Stimulated activated CD4-positive, alpha-beta T cell treated with anti-CD3 and anti-CD28 coated beads, Interleukin-12 subunit alpha, Interleukin-12 subunit beta, amount 100 ng/mL, for 24 hours (primary cell): ENCODE measurements at places on chromosomes 2 and 18.

GRCh38 chr2:222669353-222669752 lies 2.1 kb upstream of the MOGAT1 start:
- no peak for DNase-seq

GRCh38 chr2:54572262-54572635 lies 116.1 kb downstream of the SPTBN1 start:
- no peak for DNase-seq

DNA sequence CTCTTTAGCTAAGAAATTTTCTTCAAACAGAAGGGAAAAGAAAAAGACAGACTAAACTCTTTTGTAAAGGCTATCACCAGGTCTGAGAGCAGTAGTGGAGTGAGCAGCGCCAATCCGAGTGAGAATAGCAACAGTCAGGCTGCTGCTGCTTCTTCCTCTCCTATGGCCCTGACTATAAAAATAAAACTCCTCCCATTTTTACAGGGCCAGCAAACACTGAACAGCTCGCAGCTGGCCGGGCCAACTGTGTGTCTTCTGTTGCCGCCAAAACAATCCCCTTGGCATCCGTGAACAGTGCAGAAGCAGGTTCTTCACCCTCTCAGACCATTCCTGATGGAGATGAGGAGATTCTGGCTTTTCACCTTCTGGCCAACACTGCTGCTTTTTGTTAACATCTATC lies 124.5 kb downstream of the CNTNAP5 start:
- no peak for DNase-seq

- DNase-seq = no peak
Observed at GRCh38 chr18:34709750-34710441, at the start of gene DTNA. Gene DTNA (plus strand): TSS chr18:34710298. CDS start chr18:34755977, 45,679 bp downstream.

DNA sequence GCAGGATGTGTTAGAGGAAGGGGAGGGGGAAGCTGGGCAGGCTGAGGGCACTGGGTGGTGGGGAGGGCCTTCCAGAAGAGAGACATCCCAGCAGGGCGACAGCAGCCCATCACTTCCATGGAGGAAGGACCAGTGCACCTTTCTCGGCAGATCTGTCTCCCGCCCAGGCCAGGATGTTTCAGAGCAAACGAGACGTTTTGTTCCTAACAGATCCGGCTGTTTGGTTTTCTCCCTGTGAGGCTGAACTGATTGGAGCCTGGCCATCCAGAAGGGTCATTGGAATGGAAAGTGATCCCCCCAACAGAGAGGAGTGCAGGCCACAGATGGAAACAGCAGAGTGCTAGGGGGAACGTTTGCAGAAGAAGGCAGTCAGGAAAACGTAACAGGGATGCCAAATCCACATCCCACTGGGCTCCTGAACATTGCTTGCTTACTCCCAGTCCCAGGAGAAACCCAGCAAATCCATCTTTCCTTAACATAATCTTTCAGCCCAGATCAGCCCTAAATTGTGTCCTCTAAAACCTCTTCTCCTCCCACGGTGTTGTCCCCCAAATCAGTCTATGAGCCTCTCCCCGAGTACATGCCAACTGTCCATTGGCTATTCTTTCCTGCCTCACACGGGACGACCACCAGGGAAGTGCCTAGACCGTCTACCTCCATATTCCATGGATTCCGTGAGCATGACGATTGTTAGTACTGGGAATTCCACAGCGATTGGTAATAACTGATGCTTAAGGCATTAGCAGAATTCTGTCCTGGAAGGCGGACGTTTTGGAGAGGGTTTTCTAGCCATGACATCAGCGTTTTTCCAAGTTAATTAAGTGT lies 126.8 kb downstream of the SEPTIN10 start:
- no peak for DNase-seq

DNA sequence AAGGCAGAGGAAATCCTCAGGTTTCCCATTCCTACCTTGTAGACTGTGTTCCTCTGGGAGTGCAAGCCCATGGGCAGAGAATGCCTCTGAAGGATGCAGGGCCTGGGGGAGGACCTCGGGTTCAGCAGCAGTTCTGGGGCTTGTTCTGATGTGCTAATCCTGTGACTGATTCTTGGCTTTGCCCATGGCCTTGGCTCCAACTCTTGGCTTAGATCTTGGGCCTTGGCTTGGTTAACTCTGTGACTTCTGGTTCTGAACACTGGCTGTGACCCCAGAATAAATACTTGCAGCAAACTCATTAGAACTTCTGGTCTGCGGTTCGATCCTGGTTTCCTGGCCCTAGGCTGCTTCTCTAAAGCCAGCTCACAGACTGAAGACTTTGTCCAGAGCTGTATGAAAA lies 366.9 kb upstream of the ZEB2 start:
- DNase-seq = no peak

- DNase-seq = no peak
Observed at GRCh38 chr2:71156573-71156972, 26.1 kb downstream of the MPHOSPH10 start.

- peak; percentile 32 for DNase-seq
Observed at GRCh38 chr18:49728542-49728941, 84.8 kb downstream of the ACAA2 start.

GRCh38 chr2:207330912-207331311 lies 165.2 kb upstream of the KLF7 start:
- DNase-seq = peak; percentile 28

- no peak for DNase-seq
Observed at GRCh38 chr18:13136904-13137669, 81.5 kb upstream of the LDLRAD4 start.

DNA sequence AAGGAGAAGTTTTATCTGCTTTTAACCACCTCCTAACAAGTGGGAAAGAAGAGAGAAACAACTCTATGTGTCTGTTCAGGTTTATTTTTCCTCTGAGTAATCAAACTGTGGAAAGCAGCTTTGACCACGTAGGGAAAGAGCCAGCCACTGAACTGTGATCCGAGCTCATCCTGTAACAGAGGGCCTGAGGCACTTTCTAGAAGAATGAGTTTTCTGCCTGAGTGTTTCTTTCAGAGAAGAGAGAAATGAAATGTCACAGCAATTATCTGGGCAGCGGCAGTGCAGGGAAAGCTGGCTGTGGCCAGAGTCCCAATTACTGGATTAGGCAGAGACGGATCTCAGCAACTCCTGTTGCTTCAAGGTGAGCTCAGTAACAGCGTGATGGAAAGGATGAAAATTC lies 151.9 kb downstream of the CD226 start:
- DNase-seq = no peak

- no peak for DNase-seq
Observed at GRCh38 chr2:127984551-127984950, 43.3 kb downstream of the SAP130 start.

DNA sequence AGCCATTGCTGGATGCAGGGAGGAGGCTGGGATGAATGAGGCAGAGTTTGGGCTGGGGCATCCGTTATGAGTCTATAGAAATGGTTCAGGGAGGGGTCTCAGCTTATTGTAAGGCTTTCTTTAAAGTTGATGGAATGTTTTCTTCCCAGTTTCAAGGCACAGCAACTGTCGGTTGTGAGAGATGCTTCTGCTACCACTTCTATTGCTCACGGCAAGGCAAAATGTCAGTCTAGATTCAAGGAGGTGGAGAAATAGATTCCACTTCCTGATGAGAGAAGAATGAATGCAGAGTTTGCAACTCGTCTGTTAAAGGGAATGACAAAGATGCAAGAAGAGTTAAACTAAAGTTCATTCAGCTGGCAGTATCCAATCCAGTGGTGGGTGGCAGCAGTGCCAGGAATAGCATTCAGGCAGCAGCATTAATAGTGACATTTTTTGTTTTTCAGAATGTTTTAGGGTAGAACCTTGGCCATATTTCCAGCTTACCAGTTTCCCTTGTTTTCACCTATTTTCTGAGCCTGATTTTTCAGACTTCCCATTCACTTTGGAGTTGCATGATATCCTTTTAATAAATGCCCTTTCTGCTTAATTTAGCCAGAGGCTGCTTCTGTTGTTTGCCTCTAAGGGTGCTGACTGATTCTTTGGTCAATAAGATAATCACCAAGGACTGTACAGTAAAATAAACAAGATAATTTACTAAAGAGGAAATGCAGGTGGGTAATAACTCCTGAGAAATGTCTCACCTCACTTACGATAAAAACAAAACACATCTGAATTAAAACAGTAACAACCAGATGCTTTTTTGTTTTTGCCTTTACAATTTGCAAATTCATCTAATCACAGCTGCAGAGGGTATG lies 138.4 kb downstream of the RPIA start:
- no peak for DNase-seq

GRCh38 chr2:101087638-101088037 lies 63.5 kb downstream of the TBC1D8 start:
- DNase-seq = no peak

GRCh38 chr18:79399275-79400081 lies 3.7 kb downstream of the NFATC1 start:
- DNase-seq = peak; percentile 19

- DNase-seq = no peak
Observed at GRCh38 chr2:161745866-161746614, 121.8 kb downstream of the SLC4A10 start.

DNA sequence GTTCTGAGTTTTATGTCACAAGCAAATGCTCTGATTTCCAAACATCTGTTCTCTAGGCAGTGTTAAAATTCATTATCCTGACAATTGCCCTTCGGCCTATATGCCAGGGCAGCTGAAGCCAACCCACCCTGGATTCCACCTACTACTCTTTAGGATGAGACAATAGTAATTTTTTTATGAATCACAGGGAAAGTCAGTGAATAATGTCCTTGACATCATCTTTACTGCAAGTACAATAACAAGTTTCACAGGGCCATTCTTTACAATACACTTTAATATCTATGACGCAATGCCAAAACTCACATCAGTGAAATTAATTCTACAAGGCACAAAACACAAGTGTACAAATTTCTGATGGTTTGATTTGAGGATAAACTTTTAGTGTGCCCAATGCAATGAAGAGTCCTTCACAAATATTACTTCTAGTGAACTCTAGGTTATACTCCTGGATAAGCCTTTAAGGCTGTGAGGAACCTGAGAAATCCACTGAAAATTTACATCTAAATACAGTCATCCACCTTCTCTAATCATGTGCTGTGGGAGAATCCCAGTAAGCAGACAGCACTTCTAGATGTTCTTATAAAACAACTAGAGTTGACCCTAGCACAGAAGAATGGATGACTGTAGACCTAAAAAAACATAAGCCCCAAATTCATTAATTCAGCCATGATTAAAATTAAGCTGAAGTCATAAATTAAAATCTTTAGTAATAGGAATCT lies 77.3 kb upstream of the CTLA4 start:
- no peak for DNase-seq

- no peak for DNase-seq
Observed at GRCh38 chr2:134393075-134393461, 139.2 kb downstream of the MGAT5 start.

GRCh38 chr2:236667526-236667925 lies 97.9 kb downstream of the ACKR3 start:
- no peak for DNase-seq

DNA sequence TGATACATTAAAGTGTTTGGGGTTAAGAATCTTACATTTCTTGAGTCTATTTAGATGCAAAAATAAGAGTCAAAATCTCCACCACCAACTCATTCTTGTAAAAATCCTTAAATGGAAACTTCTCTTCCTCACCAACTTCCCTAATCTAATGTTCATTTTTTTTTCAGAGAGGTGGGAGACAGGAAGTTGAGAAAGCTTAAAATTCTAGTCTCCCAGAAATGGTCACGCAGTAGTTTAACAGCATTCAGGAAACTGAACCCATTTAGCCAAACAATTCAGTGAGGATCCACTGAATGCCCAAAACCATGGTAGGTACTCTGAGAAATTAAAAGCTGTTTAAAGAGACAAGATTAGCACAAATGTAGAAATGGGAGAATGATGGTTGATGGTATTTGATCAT lies 69.0 kb downstream of the TXNL1 start:
- DNase-seq = no peak

DNA sequence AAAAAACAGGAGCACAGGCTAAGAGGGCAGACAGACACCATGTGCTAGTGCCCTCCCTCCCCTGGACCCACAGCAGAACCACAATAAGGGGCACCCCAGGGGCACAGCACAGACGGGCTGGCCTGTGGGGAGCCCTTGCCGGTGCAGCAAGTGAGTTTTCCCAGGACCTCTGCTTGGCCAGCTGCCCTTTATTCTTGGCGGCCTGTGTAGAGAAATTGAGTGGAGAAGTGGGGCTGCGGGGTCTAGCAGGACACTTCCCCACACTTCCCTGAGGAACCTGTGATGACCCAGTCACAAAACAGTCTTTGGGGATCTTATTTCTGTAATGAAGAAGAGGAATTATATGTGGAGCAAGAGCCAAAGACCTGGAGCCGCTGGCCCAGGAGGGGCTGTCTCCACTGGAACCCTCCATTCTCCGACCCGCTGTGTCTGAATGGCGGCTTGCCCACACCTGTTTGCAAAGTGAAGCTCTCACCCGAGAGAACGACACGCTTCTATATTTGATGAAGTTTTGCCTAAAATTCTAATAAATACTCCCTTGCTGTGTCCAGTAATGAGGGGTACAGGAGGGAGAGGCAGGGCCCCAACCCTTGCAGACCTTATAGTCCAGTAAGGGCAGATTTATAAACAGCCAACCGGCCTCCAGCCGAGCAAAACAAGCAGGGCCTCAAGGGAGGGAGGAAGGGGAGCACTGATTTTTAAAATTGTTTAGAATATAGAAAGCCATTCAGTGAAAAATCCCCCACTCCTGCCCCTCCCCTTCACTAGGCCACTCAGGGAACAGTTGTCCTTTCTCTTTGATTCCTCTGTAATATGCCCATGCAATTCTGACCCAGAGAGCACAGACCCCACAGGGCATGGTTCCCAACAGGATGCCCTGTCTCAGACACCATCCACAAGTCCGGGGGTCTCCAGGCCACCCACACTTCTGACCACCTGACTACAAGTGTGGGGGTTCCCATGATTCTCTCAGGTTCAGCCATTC lies 44.7 kb upstream of the SNED1 start:
- DNase-seq = no peak

GRCh38 chr18:12556946-12557806 lies 100.7 kb downstream of the SPIRE1 start:
- DNase-seq = no peak

- DNase-seq = no peak
Observed at GRCh38 chr18:24267878-24268277, 129.0 kb downstream of the CABYR start.

DNA sequence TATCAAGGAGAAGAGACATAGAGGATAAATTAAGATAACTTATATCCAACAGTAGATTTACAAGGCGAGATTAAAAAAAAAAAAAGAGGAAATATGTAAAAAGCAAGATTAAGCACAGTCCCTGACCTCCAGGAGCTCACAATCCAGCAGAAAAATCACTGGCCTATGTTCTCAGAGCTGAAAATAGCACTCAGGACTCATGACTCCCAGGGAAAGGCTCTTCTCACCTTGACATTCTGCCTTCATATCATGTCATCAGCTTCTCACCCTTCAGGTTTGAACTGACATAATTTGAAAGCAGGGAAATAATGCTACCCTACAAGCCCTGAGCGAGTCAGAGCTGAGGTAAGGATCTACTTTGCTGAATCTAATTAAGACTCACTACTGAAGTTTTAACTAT lies 82.8 kb downstream of the L3MBTL4 start:
- no peak for DNase-seq

GRCh38 chr18:37465958-37466357 lies 99.6 kb downstream of the CELF4 start:
- DNase-seq = no peak
